Placental epithelial cell (primary cell): ENCODE measurements at places on chromosomes 1 and 21. TPM values are rescaled to one million over a fixed set of nuclear protein-coding genes. Genes with fewer than 3 reads are reported as not detected.

Gene MYCL
- 1.6 and 2.7 TPM in 2 replicates for total RNA-seq

Gene CA6
- not detected in 2 replicates for total RNA-seq

Gene LINGO4
- not detected in 2 replicates for total RNA-seq

Gene PPIAL4G
- total RNA-seq = not detected in 2 replicates

Gene LCE1C
- total RNA-seq = not detected in 2 replicates

Gene FAM110D
- total RNA-seq = not detected in 2 replicates

Gene OR2G6
- total RNA-seq = 4.3 and 13.2 TPM in 2 replicates

Gene LCE1A
- not detected in 2 replicates for total RNA-seq

Gene TNFAIP8L2
- not detected in 2 replicates for total RNA-seq

Gene NIBAN1
- 0.33 and 0.79 TPM in 2 replicates for total RNA-seq

Gene DHDDS
- total RNA-seq = 58.1 and 76.8 TPM in 2 replicates

Gene GBP2
- 17.8 and 70.3 TPM in 2 replicates for total RNA-seq

Gene ELAPOR1
- 0.39 and 0.98 TPM in 2 replicates for total RNA-seq
